ENCODE measurements at places on chromosomes 7 and 10.

DNA sequence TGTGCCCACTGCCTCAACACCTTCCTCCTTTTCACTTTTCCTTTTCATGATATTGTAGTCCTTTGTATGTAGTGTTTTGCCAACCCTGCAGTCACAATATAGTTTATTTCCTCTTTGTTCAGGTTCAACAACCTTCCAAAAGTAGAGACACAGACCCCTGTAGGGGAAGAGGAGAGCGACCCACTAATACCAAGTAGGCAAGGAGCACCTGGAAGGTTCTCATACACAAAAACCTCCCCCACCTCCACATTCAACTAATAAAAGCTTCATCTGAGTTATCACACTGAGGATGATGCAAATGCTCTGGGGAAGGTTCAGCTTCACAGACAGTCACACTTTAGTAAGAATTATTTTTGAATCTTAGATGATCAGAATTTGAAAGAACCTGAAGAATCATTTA, 41.6 kb downstream of the PIK3AP1 start:
- DNase-seq: no peak

DNA sequence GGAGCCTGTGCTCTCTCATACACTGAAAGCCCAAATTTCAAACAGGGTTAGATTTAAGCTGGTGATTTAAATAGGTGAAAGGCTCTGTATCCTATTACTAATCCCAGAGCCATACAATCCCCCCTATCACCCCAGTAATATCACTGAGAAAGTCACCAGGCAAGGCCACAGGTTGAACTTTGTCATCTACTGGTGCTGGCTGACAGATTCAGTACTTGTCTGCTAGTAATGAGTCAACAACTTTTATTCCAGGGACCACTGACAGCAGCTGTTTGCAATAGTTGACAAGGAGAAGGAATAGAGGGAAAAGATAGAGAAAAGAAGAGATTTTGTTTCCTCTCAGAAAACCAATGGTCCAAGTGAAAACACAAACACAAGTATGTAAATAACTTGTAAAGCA, 10.4 kb downstream of the ASB15 start:
- DNase-seq: no peak

DNA sequence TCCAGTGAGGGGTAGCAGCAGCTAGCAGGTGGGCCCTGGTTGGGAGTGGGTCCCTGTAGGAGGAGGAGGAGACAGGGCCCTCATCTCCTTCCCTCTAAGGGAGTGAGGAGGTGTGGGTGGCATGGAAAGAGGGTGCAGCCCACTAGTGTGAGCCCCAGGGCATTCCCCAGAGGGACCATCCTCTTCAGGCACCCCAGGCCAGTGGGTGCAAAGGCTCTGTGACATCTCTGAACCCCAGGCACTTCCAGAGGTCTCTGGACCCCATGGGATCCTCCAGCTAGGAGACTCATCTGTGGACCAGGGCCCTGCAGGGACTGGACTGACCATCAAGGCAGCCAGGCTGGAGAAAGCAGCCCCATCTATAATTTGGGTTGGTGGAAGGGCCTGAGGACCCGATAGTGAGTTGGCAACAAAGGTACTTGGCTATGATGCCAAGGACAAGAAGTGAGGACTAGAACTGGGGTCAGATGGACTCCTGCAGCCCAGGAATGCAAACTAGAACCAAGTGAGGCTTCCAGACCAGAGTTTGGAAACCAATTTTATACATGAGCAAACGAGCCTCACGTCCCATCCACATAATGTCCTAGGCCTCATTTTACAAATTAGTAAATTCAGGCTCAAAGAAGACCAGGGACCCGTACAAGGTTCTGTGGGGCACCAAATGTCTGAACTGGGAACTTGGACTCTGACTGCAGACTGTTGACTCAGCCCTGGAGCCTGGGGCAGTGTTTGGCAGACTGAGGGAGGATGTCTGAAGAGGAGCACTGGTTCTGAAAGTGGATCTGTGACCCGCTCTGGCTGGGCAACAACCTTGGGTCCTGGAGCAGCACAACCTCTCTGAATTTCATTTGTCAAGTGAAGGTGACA, 1.4 kb upstream of the VSTM4 start:
- no peak for DNase-seq

DNA sequence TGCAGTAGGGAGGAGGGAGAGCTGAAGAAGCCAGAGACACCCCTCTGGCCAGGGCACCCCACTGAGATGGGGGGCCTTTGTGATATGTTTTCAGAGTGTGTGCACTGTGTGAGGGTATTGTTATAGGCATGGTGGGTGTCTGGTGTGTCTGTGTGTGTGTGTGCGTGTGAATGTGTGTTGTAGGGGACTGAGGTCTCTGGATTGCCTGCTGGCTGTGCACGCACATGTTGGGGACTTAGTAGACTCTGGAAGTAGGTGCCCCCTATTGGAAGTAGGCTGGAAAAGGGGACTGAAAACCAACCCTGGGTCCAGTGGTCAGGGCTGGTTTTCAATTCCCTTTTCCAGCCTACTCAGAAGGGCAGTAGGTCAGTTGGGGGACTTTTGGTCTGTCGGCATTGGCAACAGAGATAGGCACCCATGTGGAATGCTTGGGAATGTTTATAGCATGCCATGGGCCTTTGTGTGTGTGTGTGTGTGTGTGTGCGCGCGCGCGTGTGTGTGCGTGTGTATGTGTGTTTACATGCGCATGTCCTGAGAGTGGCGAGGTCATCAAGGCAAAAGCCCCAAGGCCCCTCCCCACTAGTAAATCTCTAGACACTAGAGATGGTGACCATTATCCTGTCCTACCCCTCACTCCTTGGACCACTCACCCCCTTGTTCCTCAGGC, 78.8 kb downstream of the HIF1AN start:
- no peak for DNase-seq

DNA sequence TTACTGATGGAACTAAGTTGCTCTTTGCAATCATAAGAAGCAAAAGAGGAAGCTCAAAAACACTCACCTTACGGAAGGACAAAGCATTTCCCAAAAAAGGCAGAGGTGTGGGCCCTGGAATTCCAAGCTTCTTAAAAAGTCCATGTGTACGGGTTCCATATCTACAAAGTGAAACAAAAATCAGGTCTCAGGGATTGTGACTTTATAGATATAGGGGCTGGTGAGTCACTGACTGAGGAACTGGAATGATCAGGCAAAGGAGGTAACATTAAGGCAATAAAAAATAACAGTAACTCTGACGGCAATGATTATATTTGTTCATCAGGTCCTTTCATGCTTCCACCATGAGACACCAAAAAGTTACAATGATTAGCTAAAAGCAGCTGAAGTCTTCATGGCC, 4.0 kb downstream of the CYP3A7 start:
- DNase-seq: no peak

GRCh38 chr10:49744091-49744685, 17.9 kb downstream of the OGDHL start:
- no peak for DNase-seq

DNA sequence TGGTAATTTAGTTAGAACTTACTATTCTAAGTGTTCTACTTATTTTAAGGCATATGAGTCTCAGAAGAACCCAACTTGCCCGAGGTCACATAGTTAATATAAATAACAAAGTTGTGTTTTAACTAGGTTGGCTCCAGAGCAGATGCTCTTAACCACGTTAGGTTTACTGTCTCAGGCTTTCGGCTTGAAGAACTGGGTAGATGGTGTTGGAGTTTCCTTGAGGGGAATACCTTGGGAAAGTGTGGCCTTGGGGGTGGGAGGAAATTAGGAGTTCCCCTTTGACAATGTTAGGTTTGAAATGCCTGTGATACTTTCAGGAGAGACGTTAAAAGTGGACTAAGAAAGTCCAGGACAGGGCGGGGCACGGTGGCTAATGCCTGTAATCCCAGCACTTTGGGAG, 9.6 kb downstream of the ZNF398 start:
- DNase-seq: no peak

- DNase-seq: no peak
These were observed 30.5 kb downstream of the TACC2 start for GRCh38 chr10:122019414-122019975.

- DNase-seq: no peak
These were observed at the start of gene CHN2 for GRCh38 chr7:29194594-29195427. TSS of gene CHN2 (plus strand) at chr7:29194775.

- no peak for DNase-seq
These were observed 42.9 kb upstream of the TOMM7 start for GRCh38 chr7:22865602-22865960.

DNA sequence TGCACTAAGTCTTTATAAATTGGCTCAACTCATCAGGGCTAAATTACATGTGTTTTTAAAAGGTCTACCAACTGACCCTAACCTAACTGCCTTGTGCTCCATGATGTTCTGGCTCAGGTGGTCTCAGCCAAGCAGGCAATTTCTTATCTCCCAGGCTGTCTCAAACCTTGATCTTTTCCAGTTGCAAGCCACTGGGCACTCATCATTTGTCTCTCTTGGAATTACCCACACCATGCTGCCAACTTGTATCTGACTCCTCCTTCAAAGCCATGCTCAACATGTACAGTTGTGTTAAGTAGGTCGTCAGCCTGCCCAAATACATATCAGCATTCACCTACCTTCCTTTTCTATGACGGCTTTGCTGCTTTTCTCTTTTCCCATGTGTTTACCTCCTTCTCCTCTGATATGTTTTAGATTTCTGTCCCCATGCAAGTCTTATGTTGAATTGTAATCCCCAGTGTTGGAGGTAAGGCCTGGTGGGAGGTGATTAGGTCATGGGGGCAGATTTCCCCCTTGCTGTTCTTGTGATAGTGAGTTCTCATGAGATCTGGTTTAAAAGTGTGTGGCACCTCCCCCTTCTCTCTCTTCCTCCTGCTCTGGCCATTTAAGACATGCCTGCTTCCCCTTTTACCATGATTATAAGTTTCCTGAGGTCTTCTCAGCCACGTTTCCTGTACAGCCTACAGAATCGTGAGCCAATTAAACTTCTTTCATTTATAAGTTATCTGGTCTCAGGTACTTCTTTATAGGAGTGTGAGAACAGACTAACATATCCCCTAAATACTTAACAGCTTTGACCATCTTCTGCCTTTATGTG, 130.0 kb downstream of the ELAPOR2 start:
- DNase-seq: no peak

- no peak for DNase-seq
These were observed 136.5 kb upstream of the NAMPT start for GRCh38 chr7:106421181-106421762.

DNA sequence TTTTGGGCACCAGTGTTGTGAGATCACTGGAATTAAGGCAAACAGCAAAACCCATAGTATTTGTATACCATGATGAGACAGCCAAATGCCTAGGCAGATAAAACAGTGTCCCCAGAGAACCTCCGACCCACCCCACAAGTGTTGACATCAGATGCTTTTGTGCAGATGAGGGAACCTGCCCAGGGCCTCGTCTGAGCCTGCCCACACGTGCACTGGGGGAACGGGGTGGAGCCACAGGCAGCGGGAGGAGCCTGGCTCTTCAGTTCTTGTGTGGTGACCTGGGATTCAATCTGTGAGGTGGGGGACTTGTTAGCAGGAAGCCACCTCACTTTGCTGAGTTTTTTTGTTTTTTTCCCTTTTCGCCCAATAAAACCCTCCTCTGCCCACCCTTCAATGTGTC, 33.4 kb upstream of the OPTN start:
- no peak for DNase-seq

DNA sequence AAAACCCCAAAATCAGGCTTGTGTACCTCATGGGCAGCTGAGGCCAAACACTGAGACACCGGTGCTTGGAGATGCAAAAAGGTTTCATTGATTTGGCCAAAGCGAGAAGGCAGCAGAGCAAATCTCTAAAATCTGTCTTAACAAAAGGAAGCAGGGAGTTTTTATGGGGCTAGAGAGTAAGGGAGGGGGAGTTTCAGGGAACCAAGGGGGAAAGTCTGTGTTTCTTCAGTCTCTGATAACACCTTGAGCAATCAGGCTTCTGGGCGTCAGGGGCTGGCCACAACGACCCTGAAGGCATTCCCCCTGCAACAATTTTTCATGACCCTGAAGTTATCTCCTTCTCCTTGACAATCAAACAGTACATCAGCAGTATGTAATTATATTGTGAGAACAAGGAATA, 2.7 kb upstream of the ZNF786 start:
- no peak for DNase-seq

GRCh38 chr7:1987591-1988532, 244.9 kb downstream of the MAD1L1 start:
- DNase-seq: no peak

DNA sequence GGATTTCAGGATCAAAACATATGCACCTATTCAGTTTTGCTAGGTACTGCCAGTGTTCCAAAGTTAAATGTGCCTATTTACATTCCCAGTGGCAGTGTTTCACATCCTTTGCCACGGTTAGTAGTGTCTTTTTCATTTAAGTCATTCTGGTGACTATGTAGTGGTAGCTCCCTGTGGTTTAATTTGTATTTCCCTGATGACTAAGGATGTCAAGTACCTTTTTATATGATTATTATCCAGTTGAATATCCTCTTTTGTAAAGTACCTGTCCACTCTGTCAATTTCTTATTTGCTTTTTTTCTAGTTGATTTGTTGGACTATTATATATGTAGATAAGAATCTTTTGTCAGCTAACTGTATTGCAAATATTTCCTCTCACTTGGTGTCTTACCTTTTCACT, 45.1 kb downstream of the TMEM60 start:
- no peak for DNase-seq

- no peak for DNase-seq
These were observed 58.8 kb upstream of the ADCY1 start for GRCh38 chr7:45515346-45515745.

DNA sequence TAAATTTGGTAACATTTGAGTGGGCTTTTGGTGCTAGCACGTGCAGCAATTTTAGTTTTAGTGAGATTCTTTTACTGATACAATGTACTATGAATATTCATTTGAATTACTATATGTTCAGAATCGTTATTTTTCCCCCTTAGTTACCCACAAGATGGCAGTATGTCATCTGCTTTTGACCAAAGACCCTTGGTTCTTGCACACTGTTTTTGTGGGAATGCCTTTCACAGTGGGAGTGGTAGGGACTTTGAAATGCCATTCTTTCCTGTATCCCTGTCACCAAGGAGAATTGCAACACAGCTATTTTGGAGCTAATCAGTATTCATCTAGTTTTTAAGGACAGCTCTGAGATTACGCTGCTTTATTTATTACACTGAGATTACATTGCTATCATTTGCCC, 40.6 kb downstream of the SEC23IP start:
- no peak for DNase-seq

DNA sequence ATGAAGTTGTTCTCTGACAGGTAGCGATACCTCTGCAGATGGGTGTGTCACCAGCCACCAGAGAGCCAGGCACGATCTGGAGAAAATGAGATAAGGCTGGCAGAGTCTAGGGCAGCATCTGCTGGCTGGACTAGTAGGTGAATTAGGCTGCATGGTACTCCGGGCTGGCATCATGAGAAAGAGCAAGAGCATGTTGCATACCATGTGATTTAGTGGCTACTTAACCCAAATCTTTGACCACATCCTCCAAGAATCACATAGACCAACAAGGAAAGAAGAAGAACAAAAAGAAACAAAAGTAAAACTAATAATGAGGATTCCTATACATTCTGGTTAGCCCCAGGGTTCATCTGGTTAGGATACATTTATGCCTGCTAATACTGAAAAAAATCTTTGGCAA, 23.4 kb upstream of the FAM170B start:
- no peak for DNase-seq

DNA sequence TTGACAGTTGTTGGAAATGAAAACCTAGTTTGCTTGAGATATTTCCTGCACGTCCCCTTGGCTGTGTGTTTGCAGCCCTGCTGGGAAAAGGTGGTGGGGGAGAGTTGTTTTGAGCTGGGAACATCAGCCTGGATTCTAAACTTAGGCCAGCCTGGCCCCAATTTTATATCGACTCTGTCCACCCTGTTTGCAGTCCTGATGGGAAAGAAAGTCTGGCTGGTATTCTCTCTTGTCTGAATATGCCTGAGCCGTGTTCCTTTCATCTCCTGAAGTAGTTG, 178.7 kb downstream of the CCDC3 start:
- no peak for DNase-seq

GRCh38 chr10:55144001-55144400, 343.0 kb upstream of the PCDH15 start:
- no peak for DNase-seq

GRCh38 chr10:61465901-61466632, 12.9 kb upstream of the TMEM26 start:
- no peak for DNase-seq

Measured in stimulated activated CD4-positive, alpha-beta T cell treated with anti-CD3 and anti-CD28 coated beads, Interleukin-15, amount 100 ng/mL, for 1 hour (primary cell).